Effector memory CD4-positive, alpha-beta T cell (primary cell): ENCODE measurements at places on chromosomes 2 and 18.

DNA sequence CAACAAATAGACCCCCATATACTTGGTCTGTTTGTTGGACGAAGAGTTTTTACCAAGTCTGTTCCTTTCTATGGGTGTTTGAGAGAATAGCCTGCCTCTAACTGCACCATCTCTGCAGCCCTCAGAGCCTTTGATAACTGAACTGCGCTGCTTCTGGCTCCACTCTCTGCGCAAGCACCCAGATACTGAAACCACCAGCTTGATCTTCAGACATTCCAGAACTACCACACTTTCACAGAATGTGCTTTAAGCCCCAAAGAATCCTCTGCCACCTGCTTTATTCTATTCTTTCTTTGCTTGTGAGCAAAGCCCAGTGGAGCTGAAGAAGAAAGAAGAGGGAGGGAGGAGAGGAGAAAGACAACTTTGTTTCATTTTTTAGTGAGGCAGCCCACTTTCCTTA, 380.7 kb downstream of the BCL11A start:
- no peak overlapping the region for H3K4me3 ChIP-seq
- H3K4me1 ChIP-seq, result no peaks in the 10 kb centered on the region
- H3K27me3 ChIP-seq, result no peaks in the 10 kb centered on the region
- H3K27ac ChIP-seq, result no peak overlapping the region
- DNase-seq, result no peak
- no peaks in the 10 kb centered on the region for H3K36me3 ChIP-seq

DNA sequence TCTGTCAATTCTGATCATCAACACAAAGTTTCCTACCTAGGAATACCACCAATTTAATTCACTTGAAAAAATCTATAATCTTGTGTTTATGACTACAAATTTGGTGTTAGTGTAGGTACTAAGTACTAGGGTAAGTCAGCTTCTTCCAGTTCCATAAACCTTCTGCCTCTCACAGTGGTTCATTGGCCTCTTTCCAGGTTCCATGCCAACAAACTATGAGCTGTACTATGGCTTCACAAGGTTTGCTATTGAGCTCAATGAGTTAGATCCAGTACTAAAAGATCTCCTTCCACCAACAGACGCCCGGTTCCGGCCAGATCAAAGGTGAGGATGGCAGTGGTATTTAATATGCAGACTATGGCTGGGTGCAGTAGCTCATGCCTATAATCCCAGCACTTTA, 58.8 kb downstream of the PRKRA start:
- no peaks in the 10 kb centered on the region for H3K27me3 ChIP-seq
- H3K36me3 ChIP-seq, result no peaks in the 10 kb centered on the region
- H3K27ac ChIP-seq, result no peak overlapping the region
- H3K4me1 ChIP-seq, result no peaks in the 10 kb centered on the region
- no peak overlapping the region for H3K4me3 ChIP-seq

GRCh38 chr2:187499941-187500532, 52.0 kb upstream of the CALCRL start:
- no peaks in the 10 kb centered on the region for H3K36me3 ChIP-seq
- no peaks in the 10 kb centered on the region for H3K4me1 ChIP-seq
- DNase-seq, result no peak
- no peak overlapping the region for H3K27ac ChIP-seq
- H3K4me3 ChIP-seq, result no peak overlapping the region

- H3K4me1 ChIP-seq, result no peaks in the 10 kb centered on the region
- H3K36me3 ChIP-seq, result no peaks in the 10 kb centered on the region
- no peaks in the 10 kb centered on the region for H3K27me3 ChIP-seq
Measured at GRCh38 chr2:151708788-151709187, 25.5 kb downstream of the NEB start.
